AG09319 (cell line): ENCODE measurements at places on chromosomes 2 and 18.
A peak's percentile ranks its signal among the peaks of the same experiment; 100 is the strongest.

DNA sequence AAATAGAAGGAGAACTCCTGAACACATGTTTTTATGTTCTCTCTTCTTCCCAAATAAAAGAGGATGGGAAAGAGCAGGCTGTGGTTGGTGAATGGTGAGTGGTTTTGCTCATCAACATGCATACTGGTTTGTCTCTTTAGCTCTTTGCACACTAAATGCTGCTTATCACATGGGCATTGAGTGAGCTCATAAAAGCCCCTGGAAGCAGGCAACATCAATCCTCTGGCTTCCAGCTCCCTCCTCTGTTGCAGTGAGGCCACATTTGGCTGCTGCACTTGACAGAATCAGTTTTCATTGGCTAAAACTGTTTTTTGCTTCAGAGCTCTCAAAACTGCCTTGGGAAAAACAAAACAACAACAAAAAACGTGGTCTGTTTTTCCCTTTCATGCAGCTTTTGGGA lies 1308.2 kb upstream of the NRXN1 start:
- DNase-seq, result no peak

DNA sequence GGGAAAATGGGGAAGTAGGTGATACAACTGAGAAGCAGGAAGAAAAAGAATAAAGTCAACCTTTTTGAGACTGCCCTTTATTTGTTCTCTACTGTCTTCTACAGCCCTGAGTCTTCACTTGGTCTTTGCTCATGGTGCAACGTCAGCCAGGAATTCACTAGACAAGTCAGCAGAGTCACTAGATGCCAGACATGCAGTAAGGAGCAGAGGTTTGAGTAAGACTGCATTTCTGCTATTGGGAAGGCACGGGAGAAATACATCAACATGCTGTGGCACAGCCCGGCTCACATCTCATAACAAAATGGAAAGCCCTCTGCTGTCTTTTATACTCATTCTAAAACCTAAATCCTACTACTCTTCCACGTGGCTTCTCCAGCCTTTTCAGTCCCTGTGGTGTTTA lies 67.1 kb downstream of the PRELID3A start:
- no peak for DNase-seq

DNA sequence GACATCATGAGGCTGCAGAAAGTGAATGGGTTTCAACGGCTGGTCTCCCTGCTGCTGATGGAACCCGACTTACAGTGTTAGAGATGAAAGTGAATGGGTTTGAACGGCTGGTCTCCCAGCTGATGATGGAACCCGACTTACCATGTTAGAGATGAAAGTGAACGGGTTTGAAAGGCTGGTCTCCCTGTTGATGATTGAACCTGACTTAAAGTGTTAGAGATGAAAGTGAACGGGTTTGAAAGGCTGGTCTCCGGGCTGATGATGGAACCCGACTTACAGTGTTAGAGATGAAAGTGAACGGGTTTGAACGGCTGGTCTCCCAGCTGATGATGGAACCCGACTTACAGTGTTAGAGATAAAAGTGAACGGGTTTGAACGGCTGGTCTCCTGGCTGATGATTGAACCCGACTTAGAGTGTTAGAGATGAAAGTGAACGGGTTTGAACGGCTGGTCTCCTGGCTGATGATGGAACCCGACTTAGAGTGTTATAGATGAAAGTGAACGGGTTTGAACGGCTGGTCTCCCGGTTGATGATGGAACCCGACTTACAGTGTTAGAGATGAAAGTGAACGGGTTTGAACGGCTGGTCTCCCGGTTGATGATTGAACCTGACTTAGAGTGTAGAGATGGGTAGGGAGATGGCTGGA lies 76.1 kb upstream of the ALKAL2 start:
- DNase-seq, result no peak

DNA sequence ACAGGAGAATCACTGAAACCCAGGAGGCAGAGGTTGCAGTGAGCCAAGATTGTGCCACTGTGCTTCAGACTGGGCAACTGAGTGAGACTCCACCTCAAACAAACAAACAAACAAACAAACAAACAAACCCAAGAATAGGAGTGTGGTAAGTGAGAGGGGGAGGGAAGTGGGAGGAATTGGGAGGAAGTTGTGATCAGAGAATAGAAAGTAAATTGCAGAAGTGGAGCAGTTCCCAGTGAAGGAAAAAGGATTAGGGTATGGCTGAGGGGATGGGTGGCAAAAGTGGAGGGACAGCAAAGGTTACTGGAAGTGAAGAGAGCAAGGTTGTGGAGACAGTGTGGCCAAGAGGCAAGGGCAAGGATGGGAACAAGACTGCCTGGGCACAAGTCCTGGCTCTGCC lies 41.1 kb upstream of the C1GALT1C1L start:
- no peak for DNase-seq

GRCh38 chr2:38945911-38946310 lies 56.2 kb downstream of the ARHGEF33 start:
- no peak for DNase-seq

- DNase-seq, result no peak
These were observed 40.4 kb downstream of the KLHL29 start for GRCh38 chr2:23425338-23425871.

- no peak for DNase-seq
These were observed 53.5 kb upstream of the TCF4 start for GRCh38 chr18:55641486-55641885.

GRCh38 chr2:180872255-180872654 lies 108.2 kb upstream of the UBE2E3 start:
- DNase-seq, result peak; percentile 22

DNA sequence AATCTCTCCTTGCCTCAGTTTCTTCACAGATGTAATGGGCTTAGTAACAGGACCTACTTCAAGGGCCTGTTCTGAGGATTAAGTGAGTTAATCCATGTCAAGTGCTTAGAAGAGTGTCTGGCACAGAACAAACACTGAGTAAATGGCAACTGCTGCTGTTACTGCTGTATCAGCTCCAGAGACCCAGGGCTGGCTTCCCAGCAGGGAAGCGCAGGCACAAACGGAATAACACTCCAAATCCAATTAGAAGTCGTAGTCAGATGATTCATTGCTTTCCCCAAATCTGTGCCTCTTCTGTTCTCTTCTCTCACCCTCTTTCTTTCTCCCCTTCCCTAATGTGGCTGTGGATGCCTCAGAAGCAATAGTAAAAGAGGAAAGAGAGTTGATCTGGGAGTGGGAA lies 101.1 kb upstream of the FZD7 start:
- no peak for DNase-seq

DNA sequence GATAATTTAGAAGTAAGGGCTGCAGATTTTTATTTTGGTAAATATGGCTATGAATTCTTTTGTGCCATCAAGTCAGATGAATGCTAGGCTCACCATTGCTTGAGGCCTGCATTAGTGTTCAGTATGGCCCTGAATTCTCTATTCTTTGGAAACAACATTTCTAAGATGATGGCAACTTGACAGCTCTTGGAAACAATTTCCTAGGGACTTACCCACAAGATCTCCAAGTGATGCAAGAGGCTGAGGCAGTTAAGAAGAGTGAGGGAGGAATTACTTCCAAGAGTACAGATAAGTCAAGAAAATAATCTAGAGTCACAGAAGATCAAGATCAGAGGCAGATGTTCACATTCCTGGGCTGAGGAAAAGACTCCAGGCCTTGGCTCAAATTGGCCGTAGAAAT lies 129.1 kb downstream of the NRP2 start:
- DNase-seq, result no peak

DNA sequence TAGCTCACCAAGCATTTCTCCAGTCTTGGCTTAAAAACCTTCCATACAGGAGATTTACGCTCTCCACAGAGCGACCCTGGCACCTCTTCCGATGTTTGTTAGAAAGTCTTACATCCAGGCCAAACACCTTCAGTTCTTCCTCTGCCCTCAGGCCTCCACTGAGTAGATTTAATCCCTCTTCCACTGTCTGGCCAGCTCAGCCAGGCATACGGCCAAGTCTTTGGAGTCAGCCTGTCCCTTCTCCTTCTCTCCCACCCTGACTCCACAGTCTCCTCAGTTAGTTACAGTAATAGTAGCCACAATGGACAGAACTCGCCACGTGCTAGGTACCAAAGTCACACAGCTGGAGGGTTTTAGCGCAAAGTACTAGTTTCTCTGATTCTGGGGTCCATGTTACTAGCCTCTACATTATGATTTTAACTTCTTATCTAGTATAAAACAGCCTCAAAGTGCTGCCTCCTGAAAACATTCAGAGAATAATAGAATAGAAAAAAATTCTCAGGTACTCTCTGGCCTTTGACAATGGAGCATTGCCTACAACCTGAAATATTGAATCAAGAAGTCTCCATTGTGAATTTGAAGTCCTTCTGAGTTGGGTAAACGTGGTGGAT lies 39.5 kb downstream of the THNSL2 start:
- DNase-seq, result no peak

DNA sequence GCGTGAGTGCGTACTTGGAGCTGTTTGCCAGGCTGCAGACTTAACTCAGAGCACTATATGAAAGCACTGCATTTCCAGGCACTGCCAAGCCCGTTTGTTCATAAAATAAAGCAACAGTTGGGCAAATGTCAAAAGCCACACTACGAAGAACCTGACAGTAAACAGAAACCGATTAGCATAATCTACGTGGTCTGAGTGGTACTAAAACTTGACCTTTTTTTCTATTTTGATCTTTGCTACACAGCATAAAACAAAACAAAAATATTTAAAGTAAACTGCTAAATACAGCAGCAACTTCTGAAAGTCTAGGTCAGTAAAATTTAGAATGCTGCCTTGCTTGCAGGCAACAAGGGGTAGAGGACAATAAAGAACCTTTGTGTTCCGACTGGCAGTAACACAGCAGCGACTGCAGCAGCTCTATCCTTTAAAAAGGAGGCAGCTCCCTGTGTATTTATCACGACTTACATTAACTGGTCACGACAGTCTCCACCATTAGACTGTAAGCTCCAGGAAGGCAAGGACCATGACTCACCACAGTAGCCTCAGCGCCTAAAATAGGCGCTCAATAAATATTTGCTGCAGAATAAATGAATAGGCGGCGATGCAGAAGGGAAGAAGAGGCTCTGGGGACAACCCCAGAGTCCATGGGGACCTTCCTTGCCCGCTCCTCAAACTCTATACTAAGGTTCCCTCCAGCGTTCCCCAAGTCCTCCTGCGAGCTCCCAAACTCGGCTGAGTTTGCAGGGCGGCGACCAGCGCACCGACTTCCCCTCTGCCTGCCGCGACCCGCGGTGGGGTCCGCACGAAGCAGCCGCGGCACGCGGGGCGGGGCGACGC lies 902 bp downstream of the SS18 start:
- DNase-seq, result no peak

DNA sequence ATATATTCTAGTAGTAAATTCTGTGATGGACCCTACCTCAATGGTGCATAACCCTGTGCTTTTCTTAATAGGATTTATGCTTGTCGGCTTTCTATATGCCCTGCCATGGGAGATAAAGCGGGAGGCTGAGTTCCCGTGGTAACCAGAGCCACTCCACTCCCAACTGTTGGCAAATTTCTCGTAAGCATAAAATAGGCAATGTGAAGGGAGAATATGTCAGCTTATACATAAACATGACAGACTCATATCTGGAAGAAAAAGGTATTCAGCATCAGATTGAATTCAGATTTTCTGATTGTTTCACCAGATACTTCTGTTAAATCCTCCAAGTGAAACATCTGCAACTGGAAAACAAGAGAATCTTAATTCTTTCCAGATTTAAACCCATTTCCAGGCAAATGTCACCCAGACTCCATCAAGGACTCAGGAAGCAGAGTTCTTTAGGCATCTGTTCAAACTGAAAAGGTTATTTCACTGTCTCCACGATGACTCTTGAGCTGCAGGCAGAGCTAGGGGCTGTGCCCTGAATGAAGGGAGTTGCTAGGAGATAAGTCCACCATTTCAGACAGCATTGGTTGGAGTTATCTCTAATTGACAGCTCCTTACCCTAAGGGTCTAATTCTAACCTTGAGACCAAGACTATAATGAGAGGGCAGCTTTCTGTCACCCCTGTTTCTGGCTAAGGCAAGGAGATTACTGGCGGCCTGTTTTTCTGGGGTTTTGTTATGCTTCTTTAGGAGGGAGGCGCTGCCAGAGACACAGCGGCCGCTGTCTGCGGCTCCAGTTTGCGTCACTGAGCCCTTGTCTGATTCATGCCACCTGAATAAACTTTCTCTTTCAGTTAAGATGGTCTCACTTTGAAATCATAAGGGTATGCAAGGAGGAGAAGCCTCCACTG lies 381.3 kb downstream of the SOX11 start:
- no peak for DNase-seq

DNA sequence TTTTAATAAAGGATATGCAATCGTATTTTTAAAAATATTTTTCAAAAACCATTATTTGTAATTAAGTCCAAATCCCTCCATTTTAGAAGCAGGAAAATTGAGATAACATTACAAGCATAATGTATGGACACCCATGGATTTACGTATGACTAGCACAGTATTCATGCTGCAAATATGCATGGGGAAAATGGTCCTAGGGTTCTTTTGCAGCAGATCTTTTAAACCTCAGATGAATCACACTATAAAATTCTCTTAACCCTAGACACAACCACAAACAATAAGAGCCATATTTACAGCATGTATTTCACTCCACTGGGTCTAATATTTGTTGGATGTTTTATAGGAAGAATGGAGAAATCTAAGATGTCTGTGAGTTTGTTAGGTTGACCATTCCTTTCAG lies 453.4 kb downstream of the TGIF1 start:
- DNase-seq, result peak; percentile 18
